ENCODE measurements at places on chromosomes 1 and 21.

GRCh38 chr1:2258122-2258681 is 30.1 kb downstream of the SKI start:
- DNase-seq: no peak

DNA sequence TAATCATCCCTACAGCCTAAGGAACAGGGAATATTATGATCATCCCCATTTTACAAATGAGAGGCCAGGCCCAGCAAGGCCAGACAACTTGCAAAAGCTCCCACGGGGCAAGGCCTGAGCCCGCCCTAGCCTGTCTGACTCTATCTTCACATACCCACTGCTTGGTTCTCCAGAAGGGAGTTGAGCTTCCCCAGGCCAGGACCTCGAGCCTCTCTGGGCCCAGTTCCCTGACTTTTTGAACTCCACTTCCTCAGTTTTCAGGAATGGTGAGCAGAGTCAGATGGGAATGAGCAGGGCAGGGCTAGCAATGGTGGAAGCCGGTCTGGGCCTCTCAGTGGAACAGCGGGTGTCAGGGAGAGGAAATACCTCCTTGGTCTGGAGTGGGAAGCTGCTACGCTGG is 39.3 kb downstream of the CACNA1S start:
- no peak for DNase-seq

DNA sequence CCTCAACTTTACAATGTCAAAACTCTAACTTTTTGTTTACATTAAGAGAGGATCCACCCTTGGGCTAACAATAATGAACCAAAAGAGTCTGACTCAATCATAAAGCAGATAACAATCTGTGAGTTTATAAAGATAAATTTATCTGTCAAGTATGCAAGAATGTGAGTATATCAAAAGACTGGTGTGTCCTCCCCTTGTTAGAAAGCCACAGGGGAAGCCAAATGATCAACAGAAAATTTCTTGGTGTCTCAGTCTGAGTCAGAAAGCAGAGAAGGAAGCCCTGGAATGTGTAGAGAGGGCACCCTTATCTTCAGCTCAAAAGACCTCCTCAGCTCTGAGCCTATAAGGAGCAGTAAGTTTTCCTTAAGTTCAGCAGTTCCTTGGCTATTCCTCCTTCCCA is 13.9 kb upstream of the PDIK1L start:
- no peak for DNase-seq

DNA sequence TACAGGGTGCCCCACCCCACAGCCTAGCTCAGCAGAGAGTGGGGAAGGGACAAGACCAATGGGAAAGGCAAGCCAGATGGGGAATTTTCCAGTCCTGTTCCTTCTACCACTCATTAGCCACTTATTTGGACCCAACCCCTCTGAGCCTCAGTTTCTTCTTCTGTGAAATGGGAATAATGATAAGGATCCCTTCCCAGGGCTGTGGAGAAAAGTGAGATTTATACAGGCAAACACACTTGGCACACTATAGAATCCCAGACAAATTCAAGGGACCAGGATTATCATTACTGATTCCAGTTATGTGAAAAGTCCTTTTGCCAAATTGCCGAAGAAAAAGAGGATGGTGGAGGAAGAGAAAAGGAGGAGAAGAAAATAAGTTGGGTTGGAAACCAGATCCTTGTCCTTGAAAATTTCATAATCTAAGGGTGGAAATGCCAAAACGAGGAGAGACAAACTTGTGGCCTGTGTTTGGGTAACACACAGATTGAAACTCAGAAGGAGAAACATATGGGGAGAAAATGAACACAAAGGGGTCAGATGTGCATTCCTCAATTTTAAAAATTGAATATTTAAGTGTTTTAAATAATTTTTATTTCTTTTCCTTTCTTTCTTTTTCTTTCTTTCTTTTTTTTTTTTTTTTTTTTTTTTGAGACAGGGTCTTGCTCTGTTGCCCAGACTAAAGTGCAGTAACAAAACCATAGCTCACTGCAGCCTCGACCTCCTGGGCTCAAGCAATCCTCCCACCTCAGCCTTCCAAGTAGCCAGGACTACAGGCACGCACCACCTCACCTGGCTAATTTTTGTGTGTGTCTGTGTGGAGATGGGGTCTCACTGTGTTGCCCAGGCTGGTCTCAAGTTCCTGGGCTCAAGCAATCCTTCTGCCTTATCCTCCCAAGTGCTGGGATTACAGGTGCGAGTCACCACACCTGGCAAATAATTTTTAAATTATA is 9.6 kb downstream of the CAPN2 start:
- no peak for DNase-seq

GRCh38 chr1:115210302-115210711 is 121.0 kb upstream of the TSPAN2 start:
- no peak for DNase-seq

DNA sequence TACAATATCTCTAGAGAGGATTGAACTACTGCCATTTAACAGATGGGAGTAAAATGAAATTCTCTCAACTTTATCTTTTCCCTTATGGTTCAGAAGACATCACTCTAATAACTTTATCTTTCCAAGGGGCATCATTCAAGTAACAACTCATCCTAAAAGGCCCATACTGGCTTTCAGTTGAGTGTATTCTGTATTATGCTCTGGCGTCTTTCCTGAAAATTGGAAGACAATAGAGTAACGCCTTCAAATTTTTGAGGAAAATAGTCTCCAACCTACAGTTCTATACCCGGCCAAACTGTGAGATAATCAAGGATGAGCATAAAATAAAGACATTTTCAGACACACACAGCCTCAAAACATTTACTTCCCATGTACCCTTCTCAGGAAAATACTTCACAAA is 103.3 kb downstream of the RERE start:
- DNase-seq: no peak

DNA sequence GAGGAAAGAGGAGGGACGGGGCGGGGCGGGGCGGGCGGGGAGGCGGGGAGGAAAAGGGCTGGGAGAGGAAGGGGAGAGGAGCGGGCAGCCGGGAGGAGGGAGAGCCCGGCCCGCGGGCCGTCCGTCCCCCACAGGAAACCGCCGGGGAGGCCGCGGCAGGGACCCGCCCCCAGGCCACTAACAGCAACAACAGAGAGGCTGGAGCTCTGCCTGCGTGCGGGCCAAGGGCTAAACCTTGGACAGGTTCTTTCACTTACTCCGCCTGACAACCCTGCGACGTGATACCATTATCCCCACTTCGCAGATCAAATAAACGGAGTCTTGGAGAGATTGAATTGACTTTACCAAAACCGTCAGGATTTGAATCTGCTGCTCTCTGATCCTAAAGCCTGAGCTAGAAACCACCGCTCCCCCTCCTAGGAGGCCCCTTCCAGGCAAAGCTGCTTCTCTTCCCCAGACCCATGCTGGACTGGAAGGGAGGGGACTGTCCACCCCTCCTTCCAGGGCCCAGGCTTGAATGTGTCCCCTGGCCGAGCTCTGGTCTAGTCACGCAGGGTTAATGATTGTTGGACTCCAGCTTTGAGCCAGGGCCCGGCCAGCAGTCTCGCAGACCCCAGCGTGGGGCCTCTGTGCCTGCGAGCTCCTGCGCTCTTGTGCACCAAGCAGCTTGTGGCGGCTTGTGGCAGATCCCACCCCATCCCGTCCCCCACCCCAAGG is at the start of gene EVA1B:
EVA1B (minus strand) TSS at position 10 of the 717 bp plus-strand sequence. CDS start 608 bp downstream, outside the sequence.
- DNase-seq: no peak

DNA sequence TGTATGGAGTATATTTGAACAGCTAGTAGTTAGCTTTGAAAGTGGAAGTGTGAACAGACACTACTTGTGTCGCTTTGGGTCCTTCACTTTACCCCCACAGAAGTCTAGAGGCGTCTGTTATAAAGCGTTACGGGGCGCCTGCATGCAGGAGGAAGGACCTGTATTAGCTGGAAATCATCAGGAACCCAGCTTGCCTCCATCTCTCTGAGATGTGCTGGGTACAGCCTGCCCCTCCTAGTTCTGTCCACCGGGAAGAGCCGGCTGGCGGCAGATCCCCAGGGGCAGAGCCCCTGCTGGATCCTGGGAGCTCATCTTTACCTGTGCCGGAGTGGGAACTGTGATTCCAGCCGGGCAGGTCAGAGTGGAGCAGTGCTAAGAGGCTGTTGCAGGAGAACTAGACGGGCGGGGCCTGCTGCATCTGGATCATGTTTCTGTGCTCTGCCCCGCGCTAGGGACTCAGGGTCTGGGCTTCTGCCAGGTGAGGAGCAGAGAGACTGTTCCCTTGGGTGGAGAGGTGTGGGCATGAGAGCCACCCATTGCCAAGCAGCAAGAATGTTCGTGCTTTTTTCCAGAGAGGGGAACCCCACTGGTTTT is 22.3 kb upstream of the SPSB1 start:
- DNase-seq: no peak

GRCh38 chr1:39214998-39215873 is 10.7 kb downstream of the MACF1 start:
- peak; percentile 13 for DNase-seq

GRCh38 chr1:186139115-186139514 is 235.9 kb downstream of the TPR start:
- DNase-seq: no peak

DNA sequence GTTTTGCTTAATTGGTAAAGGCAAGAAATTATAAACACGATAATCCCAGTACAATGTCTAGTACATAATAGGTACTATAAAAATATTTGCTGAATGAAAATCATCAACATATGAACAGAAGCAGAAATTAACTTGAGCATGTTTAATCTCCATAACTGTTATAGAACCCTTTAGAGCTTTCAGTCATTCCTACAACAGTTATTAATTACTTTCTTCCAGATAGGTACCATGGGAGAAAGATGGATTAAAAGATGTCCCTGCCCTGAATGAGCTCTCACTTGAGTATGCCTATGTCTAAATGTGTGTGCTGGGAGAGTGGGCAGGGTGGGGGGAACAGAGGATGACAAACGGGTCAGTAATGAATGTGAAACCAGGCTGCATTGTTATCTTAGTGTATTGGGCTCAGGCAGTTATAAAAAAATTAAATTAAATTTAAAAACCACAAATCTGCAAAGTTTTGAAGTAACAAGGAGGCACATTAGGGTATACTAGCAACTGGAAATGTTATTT is 2.4 kb downstream of the EPS15 start:
- DNase-seq: no peak

DNA sequence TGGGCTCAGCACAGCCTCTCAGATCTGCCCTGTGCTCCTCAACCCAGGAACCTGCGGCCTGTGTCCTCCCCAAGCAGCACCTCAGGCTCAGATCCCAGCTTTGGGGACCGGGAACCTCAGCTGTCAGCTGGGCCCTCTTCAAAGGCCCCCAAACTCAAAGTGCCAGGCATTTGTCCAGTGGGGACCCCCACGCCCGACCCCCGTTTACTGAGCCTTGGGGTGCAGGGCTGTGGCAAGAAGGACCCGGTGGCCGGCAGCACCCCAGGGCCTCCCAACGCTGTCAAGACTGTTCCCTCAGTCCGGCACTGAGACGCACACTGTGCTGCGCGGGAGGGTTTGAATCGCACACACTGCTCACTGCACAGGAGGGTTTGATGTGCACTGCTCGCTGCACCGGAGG is 35.0 kb downstream of the MORN1 start:
- no peak for DNase-seq

DNA sequence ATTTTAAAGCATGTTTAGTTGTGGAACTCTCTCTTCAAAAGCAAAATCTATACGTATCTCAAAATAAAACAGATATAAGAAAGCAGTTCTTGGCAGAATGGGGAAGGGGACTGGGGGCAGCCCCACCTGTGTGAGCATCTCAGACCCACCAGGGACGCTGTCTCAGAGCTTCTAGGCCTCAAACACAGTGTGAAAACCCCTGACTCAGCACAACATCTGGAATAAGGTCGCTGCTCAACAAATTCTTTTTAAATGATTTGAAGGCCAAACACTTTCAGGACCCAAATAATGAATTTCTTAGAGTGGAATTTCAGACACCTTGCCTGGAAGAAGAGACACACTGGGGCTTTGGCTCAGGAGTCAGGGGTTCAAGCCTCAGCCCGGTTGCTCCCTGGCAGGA is 27.1 kb upstream of the GRHL3 start:
- DNase-seq: no peak

DNA sequence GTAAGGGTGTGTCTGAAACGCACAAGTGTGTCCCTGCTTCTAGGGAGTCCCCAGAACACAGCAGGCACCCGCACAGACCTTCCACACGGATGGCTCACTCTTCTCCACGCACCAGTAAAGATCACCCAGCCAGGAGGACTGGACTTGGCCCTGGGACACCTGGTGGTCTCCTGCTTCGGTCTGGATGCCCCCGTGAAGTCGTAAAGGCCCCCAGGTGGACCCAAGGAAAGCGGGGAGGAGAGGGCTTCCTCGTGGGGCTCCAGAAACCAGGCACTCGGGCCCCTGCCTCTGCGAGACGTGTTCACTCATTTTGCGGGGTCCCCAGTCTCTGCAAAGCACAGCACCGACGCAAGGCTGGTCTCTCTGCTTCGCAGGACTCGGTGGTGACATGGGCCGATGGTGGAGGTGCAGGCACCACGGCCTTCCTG is 20.2 kb upstream of the COL6A2 start:
- DNase-seq: no peak

- DNase-seq: peak; percentile 58
Observed at GRCh38 chr1:41919764-41920397, 1.2 kb upstream of the HIVEP3 start.

DNA sequence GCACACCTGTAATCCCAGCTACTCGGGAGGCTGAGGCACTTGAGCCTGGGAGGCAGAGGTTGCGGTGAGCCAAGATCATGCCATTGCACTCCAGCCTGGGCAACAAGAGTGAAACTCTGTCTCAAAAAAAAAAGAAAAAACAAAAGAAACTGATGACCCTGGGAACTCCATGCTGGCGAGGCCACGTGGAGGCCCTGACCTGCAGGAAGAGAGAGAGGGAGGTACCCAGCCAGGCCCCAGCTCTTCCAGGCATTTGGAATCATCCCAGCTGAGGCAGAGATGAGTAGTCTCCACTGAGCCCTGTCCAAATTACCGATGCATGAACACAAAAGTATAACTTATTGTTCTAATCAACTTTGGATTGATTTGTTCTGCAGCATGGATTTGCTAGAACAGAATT is 132.0 kb upstream of the ZBTB40 start:
- no peak for DNase-seq

- DNase-seq: no peak
Observed at GRCh38 chr1:91537281-91537986, 36.8 kb downstream of the CDC7 start.

DNA sequence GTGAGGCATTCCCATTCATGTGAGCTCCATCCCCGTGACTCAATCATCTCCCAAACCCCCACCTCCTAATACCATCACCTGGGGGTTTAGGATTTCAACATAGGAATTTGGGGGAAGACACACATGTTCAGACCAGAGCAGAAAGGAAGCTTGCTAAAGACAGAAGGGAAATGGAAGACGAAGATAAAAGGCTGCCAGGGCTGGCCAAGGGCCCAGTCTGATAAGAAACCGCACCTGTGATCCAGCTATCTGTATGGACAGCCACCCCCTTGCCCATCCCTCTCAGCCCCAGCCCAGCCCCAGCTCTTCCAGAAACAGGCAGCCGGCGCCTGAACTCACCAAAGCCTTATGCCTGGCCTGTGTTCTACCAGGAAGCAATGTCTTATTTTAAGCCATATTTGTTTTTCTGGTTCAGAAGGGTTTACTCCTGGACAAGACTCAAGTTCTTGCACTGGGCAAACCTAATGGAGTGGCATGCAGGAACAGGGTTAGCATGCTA is 198.4 kb upstream of the VAMP3 start:
- no peak for DNase-seq

- no peak for DNase-seq
Observed at GRCh38 chr1:52668711-52669110, 29.4 kb downstream of the COA7 start.
